A549 (cell line): ENCODE measurements at places on chromosomes 6 and 20. TPM values are rescaled to one million over a fixed set of nuclear protein-coding genes. Genes with fewer than 3 reads are reported as not detected.

DNA sequence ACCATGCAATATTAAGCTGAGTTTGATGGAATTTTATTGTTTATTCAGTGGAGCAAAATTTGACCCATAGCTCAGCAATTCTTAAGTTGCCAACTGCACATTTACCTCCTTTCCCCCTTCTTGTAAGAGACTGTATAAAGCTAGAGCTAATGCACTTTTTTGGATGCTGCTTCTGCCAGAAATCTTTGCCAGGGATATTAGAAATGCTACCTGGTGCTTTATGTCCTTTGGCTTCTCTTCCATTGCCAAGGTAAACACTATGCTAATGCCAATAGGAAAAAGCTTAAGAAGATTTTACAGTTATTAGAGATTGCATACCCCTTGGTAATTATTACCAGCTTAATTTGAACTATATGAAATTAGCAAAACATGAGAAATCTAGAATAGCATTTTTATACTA is 79.0 kb upstream of the OGFRL1 start:
- DNase-seq: no peak

DNA sequence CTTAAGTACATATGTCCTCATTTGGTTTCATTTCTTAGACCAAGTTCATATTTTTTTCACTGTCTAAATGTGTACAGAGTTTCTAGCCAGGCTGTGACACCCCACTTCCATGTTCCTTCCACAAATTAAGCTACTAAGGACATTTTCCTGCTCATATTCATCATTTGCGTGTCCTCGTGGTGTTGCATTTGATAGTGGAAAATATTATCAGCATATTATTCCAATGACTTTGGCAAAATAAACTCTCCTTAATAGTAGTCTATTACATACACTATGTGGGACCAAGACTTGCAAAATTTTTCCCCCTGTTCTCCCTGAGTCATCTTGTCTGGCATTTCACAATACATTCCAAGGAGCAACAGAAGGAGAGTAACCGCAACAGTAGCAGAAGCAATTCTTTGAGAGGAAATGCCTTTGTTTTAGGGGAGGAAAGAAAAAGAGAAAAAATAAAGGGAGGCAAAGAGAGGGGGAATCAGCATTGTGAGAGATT is 599.2 kb downstream of the COL12A1 start:
- DNase-seq: peak; percentile 17

ARFGAP1 gene
- polyA plus RNA-seq: 89.4 to 106 TPM (median 102 TPM) in 3 replicates

DDX43 gene
- not detected in 3 replicates for polyA plus RNA-seq

SOBP gene
- 0.51 to 0.54 TPM (median 0.53 TPM) in 3 replicates for polyA plus RNA-seq

GRCh38 chr6:29763491-29764289 is 40.5 kb downstream of the HLA-F start:
- DNase-seq: no peak

GRCh38 chr6:13455552-13455966 is 31.8 kb downstream of the GFOD1 start:
- no peak for DNase-seq

DNA sequence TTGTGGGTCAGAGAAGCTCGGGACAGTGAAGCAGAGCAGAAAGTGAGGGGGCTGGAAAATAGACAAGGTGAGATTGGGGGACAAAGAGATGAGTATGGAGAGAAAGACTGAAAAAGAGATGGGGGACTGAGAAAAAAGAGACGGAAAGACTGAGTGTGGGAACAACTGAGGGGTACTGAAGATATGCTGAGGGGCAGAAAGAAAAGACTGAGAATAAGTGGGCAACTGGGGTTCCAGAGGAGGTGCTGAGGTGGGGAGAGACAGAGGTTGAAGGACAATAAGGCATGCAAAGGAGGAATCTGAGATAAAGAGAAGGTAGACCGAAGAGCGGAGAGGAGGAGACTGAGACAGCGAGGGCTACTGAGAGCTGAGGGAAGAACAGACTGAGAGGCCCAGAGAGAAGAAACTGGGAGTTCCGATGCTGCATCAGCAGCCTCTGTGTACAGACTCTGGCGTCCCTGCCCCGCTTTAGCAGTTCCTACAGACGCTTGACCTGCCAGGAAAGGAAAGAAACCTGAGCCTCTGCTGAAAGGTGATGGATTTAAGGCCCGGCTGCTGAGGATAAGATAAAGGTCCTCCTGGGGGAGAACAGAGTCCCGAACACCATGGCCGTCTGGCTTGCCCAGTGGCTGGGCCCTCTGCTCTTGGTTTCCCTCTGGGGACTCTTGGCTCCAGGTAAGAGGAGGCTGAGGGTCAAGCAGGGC is at the start of gene PRSS16:
Gene PRSS16, plus strand, starts transcription at position 569 of the 704 bp plus-strand sequence. Its CDS starts 37 bp downstream, at position 606.
- no peak for DNase-seq

GRCh38 chr20:47857569-47858464 is 72.5 kb upstream of the SULF2 start:
- no peak for DNase-seq

ENPP4 gene
- polyA plus RNA-seq: 0.55 to 0.65 TPM (median 0.58 TPM) in 3 replicates

BNIP5 gene
- not detected in 3 replicates for polyA plus RNA-seq

- no peak for DNase-seq
These were observed 125.4 kb downstream of the OPRM1 start for GRCh38 chr6:154164397-154164796.

- no peak for DNase-seq
These were observed 77.0 kb downstream of the PLCB1 start for GRCh38 chr20:8209061-8209460.

DNA sequence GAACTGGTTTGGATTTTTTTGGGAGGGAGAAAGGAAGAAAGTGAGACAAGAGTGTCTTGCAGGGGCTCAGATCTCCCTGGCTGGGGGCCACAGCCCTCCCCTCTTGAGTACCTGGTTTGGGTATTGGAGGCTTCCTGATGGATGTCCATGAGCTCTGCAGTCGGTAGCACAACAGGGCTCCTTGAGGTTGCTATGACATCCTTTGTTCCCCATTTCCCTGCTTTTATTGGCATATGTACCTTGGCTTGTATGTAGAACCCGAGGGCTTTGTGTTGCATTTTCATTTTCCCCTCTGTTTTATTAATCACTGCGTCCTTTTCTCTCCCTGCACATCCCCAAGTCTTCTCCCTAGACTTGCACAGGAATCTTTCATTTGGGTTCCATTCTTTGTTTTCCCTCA is 355.5 kb upstream of the TSHZ2 start:
- DNase-seq: no peak

ADGRF5 gene
- not detected in 3 replicates for polyA plus RNA-seq

- no peak for DNase-seq
These were observed 1.3 kb upstream of the CDYL start for GRCh38 chr6:4774715-4775493.

DNA sequence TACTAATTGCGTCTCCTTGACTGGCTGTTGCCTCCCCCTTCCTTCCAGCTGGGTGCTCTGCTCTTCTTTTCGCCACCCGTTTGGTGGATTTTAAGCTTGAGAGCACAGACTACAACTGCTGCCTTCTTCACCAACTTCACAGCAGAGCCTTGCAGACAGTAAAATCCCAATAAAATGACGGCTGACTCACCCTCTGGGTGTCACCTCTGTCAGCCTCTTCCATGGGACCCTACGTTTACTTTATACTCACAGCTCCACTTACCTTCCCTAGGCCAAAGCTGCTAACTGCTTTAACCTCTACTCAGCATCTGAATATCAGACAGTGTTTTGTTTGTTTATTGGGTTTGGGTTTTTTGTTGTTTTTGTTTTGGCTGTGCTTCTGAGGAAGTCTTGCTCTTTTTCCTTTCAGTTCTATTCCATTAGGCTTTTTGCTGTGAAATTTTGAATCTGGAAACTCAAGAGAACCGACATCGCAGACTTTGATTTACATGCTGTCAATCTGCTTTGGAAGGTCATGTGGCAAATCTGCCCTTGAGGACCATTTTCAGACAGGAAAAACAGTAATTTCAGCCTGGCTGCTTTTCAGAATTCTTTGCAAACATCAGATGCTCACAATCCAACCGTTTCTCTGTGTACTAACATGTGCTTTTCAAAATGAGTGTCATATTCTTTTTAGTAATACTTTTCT is 2.4 kb downstream of the AGPAT4 start:
- DNase-seq: no peak

DNA sequence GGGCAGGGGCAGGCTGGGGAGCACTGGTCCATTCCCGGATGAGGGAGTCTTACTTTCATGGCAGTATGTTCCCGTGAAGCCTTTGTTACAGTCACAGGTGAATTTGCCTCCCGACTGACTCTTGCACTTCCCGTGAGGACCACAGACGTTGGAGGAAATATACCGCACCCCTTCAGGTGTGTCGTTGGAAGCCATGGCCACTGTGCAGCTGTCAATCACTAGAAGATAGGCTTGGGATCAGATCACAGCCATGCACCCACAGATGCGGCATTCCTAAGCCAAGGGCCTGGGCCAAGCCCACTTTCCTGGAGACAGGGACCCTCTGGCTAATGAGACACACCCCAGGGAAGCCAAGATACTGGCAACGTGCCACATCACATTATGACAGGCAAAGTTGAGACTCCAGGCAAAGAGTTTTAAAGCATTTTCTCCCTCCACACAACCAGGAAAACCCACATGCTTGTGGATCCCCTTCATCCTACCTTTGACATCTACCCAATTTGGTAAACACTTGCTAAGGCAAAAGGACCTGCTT is 26.8 kb downstream of the JAG1 start:
- DNase-seq: no peak

TFAP2C gene
- polyA plus RNA-seq: 9.1 to 9.6 TPM (median 9.2 TPM) in 3 replicates

CLVS2 gene
- polyA plus RNA-seq: 0.01 to 0.04 TPM in 2 of 3 replicates, not detected in the other

DNA sequence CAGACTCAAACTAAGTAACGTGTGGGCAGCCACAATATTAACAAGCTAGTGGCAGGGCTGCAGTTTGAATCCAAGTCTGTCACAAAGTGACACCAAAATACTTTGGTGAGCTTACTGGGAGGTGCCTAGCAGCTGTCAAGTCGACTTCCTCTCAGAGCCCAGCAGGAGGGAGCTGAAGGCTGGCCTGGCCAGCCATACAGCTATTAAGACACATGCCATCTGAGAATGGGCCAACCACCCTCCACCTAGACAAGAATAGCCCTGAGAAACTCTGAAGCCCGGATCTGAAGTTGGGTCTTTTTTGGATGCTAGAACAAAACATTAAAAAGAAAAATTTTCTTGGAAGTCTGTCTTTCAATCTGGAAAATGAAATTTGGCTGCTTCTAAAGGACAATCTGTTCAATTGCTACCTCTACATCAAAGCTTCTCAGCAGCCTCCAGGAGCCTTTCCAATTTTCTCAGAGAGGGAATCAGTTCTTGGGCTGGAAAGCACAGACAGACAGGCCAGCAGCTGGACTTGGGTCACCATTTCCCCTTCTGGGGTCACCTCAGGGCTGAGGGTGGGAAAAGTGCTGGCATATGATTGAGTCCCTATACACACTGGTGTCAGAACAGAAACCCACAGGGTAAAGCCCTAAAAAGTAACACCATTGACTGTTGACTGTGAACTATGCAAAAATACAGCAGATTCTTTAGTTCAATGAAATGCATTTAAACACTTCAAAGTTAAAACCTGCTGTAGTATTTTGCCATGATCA is 42.9 kb downstream of the UQCC1 start:
- DNase-seq: no peak

DNA sequence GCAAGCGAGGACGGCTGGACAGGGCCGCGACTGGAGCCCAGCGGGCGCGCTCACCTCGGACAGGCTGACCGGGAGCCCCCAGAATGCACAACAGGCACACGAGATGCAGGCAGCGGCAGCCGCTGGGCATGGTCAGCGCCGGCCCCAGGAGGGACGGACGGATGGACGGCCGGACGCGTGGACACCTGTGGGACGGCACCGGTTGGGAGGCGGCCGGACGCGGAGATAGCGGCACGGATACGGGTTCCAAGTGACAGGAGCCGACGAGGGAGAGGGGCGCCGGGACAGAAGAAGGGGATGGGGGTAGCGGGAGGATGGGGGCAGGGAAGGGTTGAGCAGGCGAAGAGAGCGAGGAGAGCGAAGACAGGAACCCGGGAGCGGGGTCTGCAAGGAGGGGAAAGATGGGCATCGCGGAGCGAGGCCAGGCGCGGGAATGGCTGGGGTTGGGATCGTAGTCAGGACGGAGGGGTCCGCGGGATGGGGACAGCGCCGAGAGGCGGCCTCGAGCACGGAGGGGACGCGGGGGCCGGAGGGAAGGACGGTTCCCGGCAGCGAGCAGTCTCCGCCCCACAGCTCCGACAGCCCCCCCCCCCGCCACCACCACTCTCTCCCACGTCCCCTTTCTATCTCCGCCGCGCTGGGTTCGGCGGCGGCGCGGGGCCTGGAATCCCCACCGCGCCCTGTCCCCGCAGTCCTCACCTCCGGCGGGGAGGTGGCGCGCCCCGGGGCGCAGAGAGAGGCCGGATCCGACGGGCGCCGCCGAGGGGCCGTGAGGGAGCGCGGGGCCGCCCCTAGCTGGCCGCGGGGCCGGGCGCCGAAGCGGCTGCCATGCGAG is 435 bp downstream of the DLK2 start:
- peak; percentile 71 for DNase-seq

- DNase-seq: no peak
These were observed 14.0 kb upstream of the LOC128125822 start for GRCh38 chr6:63558278-63558677.

GRCh38 chr6:112176175-112176574 is 78.2 kb downstream of the LAMA4 start:
- no peak for DNase-seq

GRCh38 chr6:31114541-31114878 is at the start of gene PSORS1C1:
Gene PSORS1C1 (plus strand): TSS chr6:31114800. CDS start chr6:31129633, 14,833 bp downstream.
- peak; percentile 73 for DNase-seq

CEP57L1 gene
- 8.0 to 8.9 TPM (median 8.9 TPM) in 3 replicates for polyA plus RNA-seq

- DNase-seq: no peak
These were observed 1.8 kb downstream of the MOCS1 start for GRCh38 chr6:39932386-39932910.

IMPG1 gene
- not detected in 3 replicates for polyA plus RNA-seq

SLC22A16 gene
- not detected in 3 replicates for polyA plus RNA-seq

SLC22A3 gene
- polyA plus RNA-seq: 38.8 to 44.9 TPM (median 41.5 TPM) in 3 replicates

DNA sequence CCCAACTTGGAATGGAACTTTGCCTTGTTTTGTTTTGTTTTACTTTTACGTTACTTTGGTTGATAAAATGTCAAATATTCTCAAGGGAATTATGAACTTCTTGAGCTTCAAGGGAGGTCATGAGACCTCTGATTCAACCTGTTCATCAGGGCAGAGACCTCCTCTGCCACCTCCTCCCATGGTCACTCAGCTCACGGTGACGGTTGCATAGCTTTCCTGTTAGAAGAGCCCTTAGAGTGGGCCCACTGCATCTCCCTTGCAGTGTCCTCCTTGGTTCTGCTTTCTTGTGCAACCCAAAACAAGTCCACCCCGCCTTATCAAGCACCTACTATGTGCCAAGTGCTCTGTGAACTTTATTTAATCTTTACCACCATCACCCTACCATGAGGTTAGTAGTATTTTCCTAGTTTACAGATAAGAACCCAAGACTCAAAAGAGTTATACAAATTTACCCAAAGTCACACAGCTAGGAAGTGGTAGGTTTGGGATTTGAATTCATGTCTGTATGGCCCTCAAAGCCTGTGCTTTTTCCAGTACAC is 15.5 kb downstream of the TM9SF4 start:
- no peak for DNase-seq
